Heart left ventricle (tissue), 16 donors: ENCODE measurements at places on chromosomes 4 and X. TPM values are rescaled to one million over a fixed set of nuclear protein-coding genes. Genes with fewer than 3 reads are reported as not detected.
A peak's percentile ranks its signal among the peaks of the same experiment; 100 is the strongest.

DNA sequence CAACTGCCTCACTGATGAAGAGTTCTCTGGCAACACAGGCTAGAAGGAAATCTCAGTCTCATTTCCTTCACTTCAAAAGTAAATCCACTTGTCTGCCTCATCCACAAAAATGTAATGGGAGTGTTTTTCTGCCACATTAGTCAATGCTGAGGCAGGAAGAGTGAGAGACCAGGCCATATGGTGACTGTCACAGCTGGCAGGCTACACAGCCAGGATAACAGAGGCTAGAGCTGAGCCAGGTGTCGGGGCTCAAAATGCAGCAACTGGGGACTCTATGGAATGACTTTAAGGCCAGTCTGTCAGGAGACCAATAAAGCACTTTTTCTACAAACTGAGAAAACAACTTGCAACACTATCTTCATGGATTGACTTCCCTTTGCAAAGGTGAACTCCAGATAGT is 204.2 kb downstream of the GPC3 start:
- H3K36me3 ChIP-seq: no peaks in the 10 kb centered on the region
- no peaks in the 10 kb centered on the region for H3K27me3 ChIP-seq
- no peak overlapping the region for H3K4me3 ChIP-seq

DNA sequence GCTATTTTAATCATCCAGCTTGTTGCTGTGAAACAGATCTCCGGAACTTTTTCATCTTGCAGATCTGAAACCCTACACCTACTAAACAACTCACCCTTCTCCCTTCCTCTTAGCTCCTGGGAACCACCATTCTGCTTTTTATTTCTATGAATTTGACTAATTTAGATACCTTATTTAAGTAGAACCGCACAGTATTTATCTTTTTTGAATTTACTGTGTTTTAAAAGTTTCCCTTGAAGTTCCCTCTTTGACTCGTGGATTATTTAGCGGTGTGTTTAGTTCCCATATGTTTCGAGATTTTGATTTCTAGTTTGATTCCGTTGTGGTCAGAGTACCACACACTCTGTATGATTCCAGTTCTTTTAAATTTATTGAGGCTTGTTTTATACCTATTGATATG is 44.6 kb downstream of the EIF2S3 start:
- no peak overlapping the region for H3K27ac ChIP-seq
- H3K27me3 ChIP-seq: no peaks in the 10 kb centered on the region
- no peaks in the 10 kb centered on the region for H3K4me1 ChIP-seq
- H3K36me3 ChIP-seq: no peaks in the 10 kb centered on the region
- no peak overlapping the region for H3K4me3 ChIP-seq

DNA sequence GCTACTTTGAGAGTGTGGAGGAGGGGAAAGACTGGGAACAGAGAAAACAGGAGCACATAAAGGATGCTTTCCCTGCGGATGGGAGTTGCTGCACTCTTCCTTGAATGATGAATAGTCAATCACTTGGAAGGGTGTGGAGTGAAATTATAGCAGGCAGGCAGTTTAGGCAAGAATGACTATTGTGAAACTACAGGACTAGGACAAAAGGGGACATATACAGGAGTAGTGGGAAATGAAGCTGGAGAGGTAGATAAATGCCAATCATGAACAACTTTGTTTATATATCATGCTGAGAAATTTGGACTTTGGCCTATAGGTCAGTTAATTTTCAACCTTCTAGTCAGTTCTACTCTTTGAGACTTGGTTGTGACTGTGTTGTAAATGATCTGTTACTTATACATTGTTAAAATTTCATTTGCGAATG is 76.9 kb downstream of the PAQR3 start:
- H3K36me3 ChIP-seq: no peaks in the 10 kb centered on the region
- H3K4me3 ChIP-seq: no peak overlapping the region
- no peaks in the 10 kb centered on the region for H3K4me1 ChIP-seq
- no peak overlapping the region for H3K27ac ChIP-seq

GRCh38 chr4:100246697-100247096 is 56.4 kb upstream of the DDIT4L start:
- DNase-seq: no peak
- no peak overlapping the region for H3K4me3 ChIP-seq
- H3K27me3 ChIP-seq: no peaks in the 10 kb centered on the region
- no peaks in the 10 kb centered on the region for H3K36me3 ChIP-seq
- no peak overlapping the region for H3K27ac ChIP-seq

- H3K4me1 ChIP-seq: no peaks in the 10 kb centered on the region
- no peak overlapping the region for H3K27ac ChIP-seq
- no peak overlapping the region for H3K4me3 ChIP-seq
- H3K27me3 ChIP-seq: no peaks in the 10 kb centered on the region
Measured at GRCh38 chrX:69130439-69130838, 34.8 kb downstream of the PJA1 start.

GRCh38 chrX:40105835-40106675 is 8.3 kb upstream of the BCOR start:
- H3K27ac ChIP-seq: peak overlapping the region; percentile 86
- H3K27me3 ChIP-seq: peaks cover 51% of the 10 kb centered on the region
- no peaks in the 10 kb centered on the region for H3K36me3 ChIP-seq
- peak overlapping the region; percentile 56 for H3K4me3 ChIP-seq
- DNase-seq: peak; percentile 82

GRCh38 chr4:101005659-101006058 is 341.7 kb downstream of the PPP3CA start:
- H3K27ac ChIP-seq: no peak overlapping the region
- peaks cover 6% of the 10 kb centered on the region for H3K4me1 ChIP-seq
- no peaks in the 10 kb centered on the region for H3K36me3 ChIP-seq
- H3K27me3 ChIP-seq: no peaks in the 10 kb centered on the region

DNA sequence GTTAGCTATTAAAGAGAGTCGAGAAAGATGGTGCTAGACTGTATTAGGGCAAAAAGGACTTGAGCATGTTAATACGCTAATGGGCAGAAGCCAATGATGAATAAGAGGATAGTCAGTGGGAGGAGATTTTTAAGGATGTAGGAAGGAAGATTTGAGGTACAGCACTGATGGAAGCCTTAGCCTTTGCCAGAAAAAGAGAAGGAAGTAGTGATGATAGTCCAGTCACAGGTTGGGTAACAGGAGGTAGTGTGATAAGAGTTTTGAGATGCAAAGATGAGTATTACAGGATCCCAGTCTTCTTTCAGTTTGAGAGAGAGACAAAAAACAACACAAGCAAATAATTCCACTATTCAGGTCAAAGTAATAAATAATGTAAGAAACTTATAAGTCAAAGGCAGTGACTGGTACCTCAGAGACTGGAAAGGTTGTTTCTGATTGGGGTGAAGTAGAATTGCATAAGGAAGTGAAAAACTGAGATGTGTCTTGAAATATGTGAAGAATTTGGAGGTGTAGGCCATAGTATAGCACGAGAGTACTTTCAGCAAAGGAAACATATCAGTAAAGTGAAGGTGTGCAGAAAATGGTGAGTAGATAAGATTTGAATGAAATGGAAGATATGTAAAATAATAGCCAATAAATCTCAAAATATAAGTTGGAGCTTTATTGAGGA is 22.1 kb upstream of the NDNF start:
- no peaks in the 10 kb centered on the region for H3K27me3 ChIP-seq
- H3K4me1 ChIP-seq: no peaks in the 10 kb centered on the region
- DNase-seq: no peak
- no peaks in the 10 kb centered on the region for H3K36me3 ChIP-seq
- no peak overlapping the region for H3K4me3 ChIP-seq

DNA sequence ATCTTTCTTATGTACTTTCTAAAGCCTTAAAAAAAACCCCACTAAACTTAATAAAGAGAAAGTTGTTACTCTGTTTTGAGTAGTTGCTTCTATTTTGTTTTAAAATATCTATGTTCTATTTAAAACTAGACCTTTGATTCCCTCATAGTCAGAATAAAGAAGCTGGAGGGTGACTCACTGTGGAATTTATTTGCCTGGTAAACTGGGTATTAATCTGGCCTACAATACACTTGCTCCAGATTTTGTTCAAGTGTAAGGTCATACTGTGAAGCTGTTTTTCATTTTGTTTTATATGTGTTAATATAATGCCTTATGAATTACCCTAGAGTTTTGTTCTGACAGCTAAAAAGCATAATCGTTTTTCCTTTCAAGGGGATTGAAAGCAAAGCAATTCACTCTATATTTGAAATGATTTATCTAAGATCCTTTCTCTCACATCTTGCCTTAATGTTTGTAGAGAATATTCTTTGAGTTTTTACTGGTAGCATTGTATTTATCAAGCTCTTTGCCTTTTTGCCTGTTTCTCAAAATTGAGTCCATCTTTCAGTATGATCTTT is 277.4 kb upstream of the PITX2 start:
- no peaks in the 10 kb centered on the region for H3K4me1 ChIP-seq
- H3K4me3 ChIP-seq: no peak overlapping the region
- H3K27me3 ChIP-seq: no peaks in the 10 kb centered on the region

DNA sequence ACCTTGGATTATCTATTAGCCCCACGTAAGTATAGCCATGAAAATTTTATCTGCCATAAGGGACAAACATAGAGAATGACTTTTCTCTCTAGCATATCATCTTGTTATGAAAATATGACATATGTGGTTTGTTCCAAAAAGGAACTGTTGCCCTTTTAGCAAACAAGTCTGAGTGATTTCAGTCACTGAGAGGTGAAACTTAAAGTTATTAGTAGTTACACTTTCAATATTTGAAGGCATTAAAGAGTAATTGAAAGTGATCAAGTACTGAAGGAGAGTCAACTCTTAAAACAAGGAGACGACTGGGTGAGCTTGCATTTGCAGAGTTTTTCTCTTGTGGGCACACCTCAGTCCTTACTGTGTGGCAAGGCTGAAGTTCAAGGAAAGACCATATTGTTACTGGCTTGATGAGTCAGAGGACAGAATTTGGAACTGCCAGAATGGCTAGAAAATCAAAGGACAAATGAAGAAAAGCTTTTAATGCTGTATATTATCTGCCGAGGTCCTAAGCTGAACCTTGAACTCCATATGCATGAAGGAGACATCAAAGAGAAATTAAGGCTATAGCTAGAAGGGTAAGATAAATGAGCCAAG is 205.1 kb upstream of the EMCN start:
- no peaks in the 10 kb centered on the region for H3K36me3 ChIP-seq
- DNase-seq: no peak
- H3K27ac ChIP-seq: no peak overlapping the region
- H3K27me3 ChIP-seq: no peaks in the 10 kb centered on the region
- no peak overlapping the region for H3K4me3 ChIP-seq
- no peaks in the 10 kb centered on the region for H3K4me1 ChIP-seq

- DNase-seq: no peak
- no peaks in the 10 kb centered on the region for H3K4me1 ChIP-seq
- no peak overlapping the region for H3K4me3 ChIP-seq
- no peak overlapping the region for H3K27ac ChIP-seq
Measured at GRCh38 chrX:31092970-31093638, 21.3 kb upstream of the FTHL17 start.

GRCh38 chr4:1499465-1499864 is 93.2 kb upstream of the NKX1-1 start:
- no peak overlapping the region for H3K27ac ChIP-seq
- no peaks in the 10 kb centered on the region for H3K36me3 ChIP-seq
- no peak for DNase-seq
- no peaks in the 10 kb centered on the region for H3K27me3 ChIP-seq
- H3K4me1 ChIP-seq: no peaks in the 10 kb centered on the region

- no peaks in the 10 kb centered on the region for H3K36me3 ChIP-seq
- H3K27me3 ChIP-seq: no peaks in the 10 kb centered on the region
- H3K4me3 ChIP-seq: no peak overlapping the region
- DNase-seq: no peak
Measured at GRCh38 chr4:82594456-82594855, 32.7 kb upstream of the TMEM150C start.

GRCh38 chr4:17293901-17294300 is 218.0 kb downstream of the QDPR start:
- H3K27me3 ChIP-seq: no peaks in the 10 kb centered on the region
- H3K4me3 ChIP-seq: no peak overlapping the region
- H3K36me3 ChIP-seq: no peaks in the 10 kb centered on the region
- H3K4me1 ChIP-seq: no peaks in the 10 kb centered on the region
- DNase-seq: no peak

- H3K27ac ChIP-seq: no peak overlapping the region
- no peaks in the 10 kb centered on the region for H3K36me3 ChIP-seq
- no peaks in the 10 kb centered on the region for H3K27me3 ChIP-seq
- no peak overlapping the region for H3K4me3 ChIP-seq
Measured at GRCh38 chrX:40578039-40578695, 2.6 kb upstream of the ATP6AP2 start.

- H3K27ac ChIP-seq: no peak overlapping the region
- H3K36me3 ChIP-seq: no peaks in the 10 kb centered on the region
- no peak overlapping the region for H3K4me3 ChIP-seq
- H3K27me3 ChIP-seq: no peaks in the 10 kb centered on the region
Measured at GRCh38 chrX:85544609-85545008, 165.1 kb upstream of the POF1B start.

GRCh38 chr4:21248331-21248730 is 548.1 kb downstream of the PACRGL start:
- no peaks in the 10 kb centered on the region for H3K36me3 ChIP-seq
- H3K4me1 ChIP-seq: no peaks in the 10 kb centered on the region
- no peak overlapping the region for H3K27ac ChIP-seq
- no peak for DNase-seq
- H3K4me3 ChIP-seq: no peak overlapping the region

DNA sequence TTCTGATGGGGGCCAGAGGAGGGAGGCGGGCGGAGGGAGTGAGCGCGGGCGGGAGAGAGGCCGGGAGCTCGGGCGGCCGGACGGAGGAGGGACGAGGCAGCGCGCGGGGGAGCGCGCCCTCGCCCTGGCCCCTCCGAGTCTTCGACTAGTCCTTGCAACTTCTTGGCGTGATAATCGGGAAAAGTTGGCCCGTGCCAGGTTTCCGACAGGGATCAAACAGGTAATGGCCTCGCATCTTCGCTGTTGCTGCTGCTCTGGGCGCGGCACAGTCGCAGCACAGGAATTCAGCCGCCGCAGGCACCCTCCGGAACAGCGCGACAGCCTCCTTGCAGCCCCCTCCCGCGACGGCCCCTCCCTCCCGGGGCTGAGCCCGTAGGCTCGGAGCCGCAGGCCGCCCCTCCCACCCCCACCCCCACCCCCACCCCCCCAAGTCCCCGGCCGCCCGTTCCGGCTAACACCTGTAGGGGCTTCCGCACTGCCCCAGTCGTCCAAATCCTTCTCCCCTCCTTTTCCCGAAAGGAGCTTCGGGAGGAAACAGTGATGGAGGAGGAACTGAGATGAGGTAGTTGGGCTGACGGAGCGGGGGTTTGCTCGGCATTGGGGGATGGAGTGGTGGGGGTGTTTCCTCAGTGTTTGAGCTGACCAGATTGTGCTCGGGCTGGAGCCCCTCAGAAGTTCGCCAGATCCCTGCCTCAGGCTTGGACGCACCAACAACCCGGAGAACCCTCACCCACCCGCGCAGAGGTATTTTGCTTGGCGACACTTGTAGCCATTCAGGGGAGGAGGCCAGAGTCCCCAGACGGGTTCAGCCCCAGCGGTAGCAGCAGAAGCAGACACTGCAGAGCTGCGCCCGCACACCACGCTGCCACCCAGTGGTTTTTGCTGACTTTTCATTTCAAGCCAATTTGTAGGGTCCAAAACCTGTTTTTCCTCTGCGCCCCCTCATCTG is at the start of gene FGF13:
TSS of gene FGF13 (minus strand) at position 319 of the 949 bp plus-strand sequence. CDS start 714 bp downstream, outside the sequence.
- peak within 1 kb of the TSS; percentile 56 for H3K4me3 ChIP-seq
- H3K27me3 ChIP-seq: peaks cover 40% of the 10 kb centered on the region
- H3K27ac ChIP-seq: no peak within 1 kb of the TSS
- no peak for DNase-seq
- H3K4me1 ChIP-seq: no peaks in the 10 kb centered on the region

GRCh38 chr4:45944000-45944399 is 179.9 kb downstream of the GABRG1 start:
- no peak overlapping the region for H3K4me3 ChIP-seq
- H3K4me1 ChIP-seq: no peaks in the 10 kb centered on the region
- no peak for DNase-seq

HPGDS gene
- polyA plus RNA-seq: 0.26 TPM

ZNF630 gene
- 1.6 TPM for polyA plus RNA-seq

CT45A5 gene
- polyA plus RNA-seq: not detected

AKAP4 gene
- polyA plus RNA-seq: not detected

RASSF6 gene
- not detected for polyA plus RNA-seq

ZAR1 gene
- not detected for polyA plus RNA-seq
